ENCODE measurements at places on chromosomes 12 and 14.
A peak's percentile ranks its signal among the peaks of the same experiment; 100 is the strongest.

GRCh38 chr12:52942066-52942900 lies 6.6 kb upstream of the KRT18 start:
- DNase-seq, result no peak

GRCh38 chr12:78470354-78471195 lies 394.0 kb upstream of the SYT1 start:
- DNase-seq, result peak; percentile 60

GRCh38 chr14:76720382-76720813 lies 40.9 kb upstream of the VASH1 start:
- DNase-seq, result peak; percentile 27

DNA sequence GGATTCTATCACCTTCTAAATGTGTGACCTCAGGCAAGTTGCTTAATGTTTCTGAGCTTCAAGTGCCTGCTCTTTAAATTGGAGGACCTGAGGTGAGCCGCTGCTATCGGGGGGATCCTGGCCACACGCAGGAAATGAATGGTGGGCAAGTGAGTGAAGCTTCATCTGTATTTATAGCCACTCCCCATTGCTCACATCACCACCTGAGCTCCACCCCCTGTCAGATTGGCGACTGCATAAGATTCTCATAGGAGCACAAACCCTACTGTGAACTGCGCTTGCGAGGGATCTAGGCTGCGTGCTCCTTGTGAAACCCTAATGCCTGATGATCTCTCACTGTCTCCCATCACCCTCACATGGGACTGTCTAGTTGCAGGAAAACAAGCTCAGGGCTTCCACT lies 158.6 kb upstream of the CCND2 start:
- no peak for DNase-seq

GRCh38 chr14:99684410-99684934 lies 374 bp downstream of the CYP46A1 start:
- no peak for DNase-seq

DNA sequence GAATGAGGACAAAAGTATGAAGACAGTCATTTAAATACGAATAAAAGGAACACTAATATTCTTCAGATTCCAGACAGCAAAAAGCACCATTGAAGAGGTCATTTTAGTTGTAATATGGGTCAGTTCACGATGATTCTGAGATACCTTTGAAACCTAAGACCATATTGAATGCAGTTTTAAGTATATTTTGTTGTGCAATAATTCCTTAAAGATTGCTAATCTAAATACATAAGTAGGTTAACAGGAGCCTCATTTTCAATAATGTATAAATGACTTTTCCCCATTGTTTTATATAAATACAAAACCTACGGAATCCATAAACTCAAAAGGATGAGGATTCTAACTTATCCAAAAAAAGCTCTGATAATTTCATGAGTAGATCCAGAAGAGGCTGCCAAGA lies 5.8 kb downstream of the GNS start:
- no peak for DNase-seq

DNA sequence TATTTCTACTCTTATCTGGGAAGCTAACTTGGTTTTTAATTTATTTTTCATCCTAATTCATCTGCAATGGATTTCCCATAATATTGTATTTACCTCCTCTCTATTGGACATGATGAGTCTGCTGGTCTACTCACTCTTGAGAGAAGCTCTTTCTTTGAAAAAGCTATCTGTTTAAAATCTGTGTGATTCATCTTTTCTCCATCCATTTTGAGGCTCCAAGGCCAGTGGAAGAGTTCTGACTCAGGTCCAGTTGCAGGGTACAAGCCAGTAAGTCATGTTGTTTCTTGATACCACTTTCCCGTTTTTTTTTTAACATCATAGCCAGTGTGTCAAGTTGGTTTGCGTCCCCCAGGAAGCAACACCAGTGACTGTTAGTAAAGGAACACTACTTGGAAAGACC lies 160.3 kb upstream of the BMP4 start:
- DNase-seq, result no peak

GRCh38 chr12:13452955-13453570 lies 256.5 kb downstream of the EMP1 start:
- DNase-seq, result no peak
